ENCODE measurements at places on chromosomes 1 and 21.
A peak's percentile ranks its signal among the peaks of the same experiment; 100 is the strongest.

GRCh38 chr1:35931446-35932157, 697 bp downstream of the AGO3 start:
- no peak for DNase-seq

DNA sequence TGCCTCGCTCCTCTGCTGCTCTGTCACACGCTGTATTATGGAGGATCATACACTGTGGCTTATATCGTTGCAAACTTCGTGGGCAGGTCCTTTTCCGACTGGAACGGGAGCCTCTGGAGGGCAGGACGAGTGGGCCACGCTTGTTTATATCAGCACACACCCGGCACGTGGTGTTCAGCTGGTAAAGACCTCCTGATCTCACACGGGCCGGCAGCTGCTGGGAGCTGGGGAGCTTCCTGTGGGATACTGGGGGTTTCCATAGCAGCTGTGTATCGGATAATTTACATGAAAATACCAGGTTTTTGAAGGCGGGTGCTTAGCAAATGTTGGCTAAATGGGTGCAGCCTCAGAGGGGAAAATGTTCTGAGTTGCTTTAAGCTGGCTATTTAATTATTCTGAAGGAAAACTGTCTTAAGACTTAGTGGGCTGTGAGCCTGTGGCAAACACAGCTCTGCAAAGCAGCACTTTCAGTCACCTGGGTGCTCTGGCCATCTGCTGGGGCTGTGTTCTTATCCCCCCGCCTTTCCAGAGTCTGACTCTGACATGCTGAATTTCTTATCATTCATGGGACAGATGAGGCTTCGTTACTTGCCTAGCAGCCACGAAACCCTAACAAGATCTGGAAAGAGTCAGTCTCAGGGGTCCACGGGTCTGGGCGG, 103.6 kb upstream of the GCLM start:
- no peak for DNase-seq

- no peak for DNase-seq
These were observed 91.8 kb downstream of the SIK1 start for GRCh38 chr21:43335119-43335518.

- DNase-seq: no peak
These were observed 97.6 kb downstream of the APP start for GRCh38 chr21:26072666-26073615.

DNA sequence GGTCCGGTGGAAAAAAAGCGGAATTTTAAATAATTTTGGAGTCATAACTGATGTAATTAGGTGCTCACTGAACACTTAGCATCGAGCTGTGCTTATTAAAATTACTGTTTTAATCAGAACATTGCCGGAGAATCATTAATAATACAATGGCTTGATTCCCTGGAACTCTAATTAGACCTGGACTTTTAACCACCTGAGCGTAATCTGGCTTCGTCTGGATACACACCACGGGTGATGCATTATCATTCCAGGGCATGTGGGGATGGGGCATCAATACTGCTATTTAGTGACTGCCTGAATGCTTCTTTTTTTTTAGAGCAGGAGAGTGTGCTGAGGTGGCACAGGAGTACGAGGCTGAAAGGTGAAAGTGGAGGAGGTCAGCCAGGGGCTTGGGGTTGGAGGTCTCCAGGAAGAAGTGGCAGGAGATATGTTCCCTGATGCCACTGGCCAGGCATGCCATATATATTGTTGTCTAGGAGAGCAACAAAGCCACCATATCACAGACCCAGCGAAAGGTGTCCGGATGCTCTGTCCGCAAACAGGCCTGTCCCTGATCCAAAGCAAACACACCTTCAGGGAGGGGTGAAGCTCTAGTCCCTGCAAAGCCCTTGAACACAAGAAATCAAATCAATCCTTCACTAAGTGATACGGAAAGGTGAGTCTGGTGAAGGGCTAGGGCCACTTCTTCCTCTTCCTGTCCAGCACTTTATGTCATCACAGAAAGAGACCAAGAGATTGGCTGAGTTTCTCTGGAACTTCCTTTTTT, 125.2 kb downstream of the PLXNA2 start:
- no peak for DNase-seq

DNA sequence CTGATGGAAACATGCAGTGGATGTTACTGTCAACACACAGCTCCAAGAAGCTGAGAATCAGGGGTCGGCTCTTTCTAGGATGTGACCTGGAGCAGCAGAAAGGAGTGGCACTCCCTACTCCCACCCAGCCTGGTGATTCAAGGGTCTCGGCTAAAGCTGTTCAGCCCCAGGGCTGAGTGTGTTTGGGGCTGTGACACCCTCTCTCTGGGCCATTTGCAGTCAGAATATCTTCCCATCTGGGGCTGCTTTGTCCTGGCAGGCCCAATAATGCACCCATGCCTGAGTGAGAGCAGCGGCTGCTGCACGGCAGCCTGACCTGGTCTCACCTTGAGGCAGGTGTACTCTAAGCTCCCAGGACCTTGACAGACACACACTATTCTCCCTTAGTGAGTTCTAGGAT, 52.5 kb upstream of the AJAP1 start:
- DNase-seq: no peak

DNA sequence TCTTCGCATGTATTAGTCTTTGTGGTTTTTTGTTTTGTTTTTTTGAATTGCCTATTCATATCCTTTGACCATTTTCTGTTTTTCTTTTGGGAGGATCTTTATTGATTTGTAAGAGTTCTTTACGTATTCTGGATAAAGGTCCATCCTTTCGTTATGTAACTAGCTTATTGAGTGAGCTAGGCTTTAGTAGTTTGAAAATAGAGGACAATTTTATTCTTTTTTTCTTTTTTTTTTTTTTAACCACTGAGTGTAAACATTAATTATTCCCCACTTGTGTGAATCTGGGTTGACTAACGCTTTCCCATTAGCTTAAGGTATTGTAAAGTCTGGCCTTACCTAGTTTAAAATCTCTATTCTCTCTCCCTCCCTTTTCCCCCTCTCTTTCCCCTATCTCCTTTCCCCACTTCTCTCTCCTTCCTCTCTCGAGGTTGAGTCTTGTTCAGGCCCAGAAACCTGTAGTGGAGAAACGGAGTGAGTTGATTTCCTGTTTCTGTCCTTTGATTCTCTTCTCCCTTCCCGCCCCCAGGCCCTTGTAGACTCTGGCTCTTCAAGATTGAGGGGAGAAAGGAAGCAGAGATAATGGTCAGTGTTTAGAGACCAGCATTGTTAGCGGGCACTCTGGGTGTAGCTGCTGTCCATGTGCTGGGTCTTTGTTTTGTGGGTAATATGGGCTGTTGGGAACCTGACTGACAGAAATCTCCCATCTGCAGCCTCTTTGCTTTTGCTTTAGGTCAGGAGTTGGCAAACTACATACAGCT, 1.5 kb downstream of the MORC3 start:
- peak; percentile 33 for DNase-seq

DNA sequence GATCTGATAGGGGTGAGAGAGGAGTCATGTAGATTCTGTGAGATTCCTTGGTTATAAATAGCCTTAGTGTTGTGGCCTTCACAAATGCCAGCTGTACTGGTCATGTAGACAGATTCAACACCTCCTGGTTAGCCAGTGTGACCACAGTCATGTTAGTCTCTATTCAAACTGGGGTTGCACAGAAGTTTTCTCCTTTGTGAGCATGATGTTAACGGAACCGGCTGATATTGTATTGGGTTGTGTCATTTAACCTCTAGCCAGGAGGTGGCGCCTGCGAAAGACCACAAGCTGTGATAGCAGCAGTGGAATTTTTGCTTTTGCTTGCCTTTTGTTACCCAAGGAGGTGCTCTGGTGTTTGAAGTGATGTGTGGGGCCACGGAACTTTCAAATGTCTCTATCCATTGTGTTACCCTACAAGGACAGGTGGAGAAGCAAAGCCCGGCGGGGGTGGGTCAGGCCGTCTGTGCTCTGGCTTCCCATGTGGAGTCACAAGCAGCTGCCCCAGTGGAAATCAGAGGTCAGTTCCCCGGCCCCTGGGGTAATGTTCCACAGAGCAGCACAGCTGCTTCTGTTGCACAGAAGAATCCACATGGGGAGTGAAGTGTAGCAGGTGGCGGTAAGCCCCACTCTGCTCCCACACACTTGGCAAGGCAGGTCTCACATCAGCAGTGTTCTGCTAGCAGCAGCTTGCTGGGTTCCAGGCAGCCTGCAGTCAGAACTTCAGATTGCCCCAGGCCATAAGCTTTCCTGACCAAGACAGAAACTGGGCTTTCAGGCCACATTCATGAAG, 112.6 kb downstream of the ADAMTS1 start:
- peak; percentile 18 for DNase-seq

DNA sequence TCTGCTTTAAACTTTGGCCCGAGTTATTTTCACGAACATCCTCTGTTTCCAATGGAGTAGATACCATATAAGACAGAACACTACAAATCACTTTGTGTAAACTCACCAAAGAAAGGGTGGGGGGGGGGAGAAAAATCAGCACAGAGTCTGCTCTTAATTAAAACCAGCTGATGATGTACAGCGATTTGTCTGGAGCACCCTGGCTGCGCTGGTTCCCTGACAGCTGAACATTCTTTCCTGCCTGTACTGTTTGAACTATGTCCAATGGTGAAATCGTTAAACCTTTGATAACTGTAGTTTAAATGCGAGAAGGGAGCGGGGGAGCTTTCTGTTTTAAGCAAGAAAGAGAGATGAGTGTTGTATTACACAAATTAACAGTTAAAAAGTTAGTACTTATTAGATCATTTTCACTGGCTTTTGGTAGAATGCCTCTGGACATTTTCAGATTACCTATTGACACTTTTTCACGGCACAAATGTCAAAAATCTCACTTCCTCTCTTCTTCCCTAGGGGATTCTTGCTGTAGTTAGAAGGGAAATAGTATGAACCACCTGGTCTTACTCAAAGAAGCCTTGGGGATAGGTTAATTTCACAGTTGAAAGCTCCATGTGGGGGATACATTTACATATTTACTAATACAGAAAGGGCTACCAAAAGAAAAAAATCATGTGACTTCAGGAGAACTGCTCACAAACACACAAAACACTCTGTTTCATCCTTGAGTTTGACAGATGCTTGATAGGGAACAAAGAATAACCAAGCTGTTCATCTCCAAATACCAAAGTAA, 140.2 kb upstream of the RUNX1 start:
- no peak for DNase-seq

DNA sequence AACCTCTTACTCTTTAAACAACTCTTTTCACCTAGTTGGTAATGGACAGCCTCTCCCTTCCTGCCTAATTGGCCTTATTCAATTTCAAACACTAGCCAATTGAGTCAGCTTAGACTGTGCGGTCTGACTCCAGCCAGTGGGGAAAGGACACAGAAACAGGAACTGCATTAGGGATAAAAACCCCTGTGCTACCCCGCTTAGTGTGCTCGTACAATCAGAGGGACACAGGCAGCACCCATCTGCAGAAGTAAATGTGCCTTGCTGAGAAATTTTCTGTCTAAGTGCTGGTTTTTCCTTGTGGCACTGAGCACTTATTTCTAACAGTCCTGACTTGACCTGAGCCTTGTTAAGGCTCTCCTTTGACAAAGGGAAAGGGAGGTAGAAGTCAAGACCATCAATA, 6.0 kb upstream of the CD2 start:
- no peak for DNase-seq

GRCh38 chr1:113995382-113995781, 16.1 kb downstream of the OLFML3 start:
- no peak for DNase-seq

- no peak for DNase-seq
These were observed 142.5 kb upstream of the VANGL1 start for GRCh38 chr1:115499253-115499652.

- DNase-seq: no peak
These were observed 183.1 kb downstream of the RHOU start for GRCh38 chr1:228918335-228918734.

GRCh38 chr1:4416189-4416588, 238.2 kb upstream of the AJAP1 start:
- no peak for DNase-seq

- no peak for DNase-seq
These were observed 18.1 kb downstream of the PDC start for GRCh38 chr1:186442651-186443375.

DNA sequence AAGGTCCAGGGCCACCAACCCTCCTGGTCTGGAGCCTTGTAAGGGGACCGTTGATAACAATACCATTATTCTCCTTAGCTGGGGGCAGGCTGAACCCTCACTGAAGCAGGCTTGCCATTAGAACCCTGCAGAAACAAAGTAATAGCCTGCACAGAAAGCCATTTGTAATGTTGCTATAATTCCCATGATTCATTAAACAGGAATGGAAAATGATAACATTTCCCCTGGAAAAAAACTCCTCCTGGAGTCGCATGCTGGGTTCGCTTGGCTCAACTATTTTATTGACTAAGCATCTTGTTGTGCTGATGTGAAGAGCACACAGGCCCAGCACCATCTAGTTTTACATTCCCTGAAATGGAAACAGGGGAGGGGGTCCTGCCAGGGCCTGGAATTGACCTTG, 155.6 kb upstream of the CSF3R start:
- no peak for DNase-seq

GRCh38 chr1:36766481-36766880, 267.8 kb downstream of the GRIK3 start:
- DNase-seq: no peak

GRCh38 chr1:84133479-84133878, 10.6 kb upstream of the PRKACB start:
- no peak for DNase-seq

GRCh38 chr1:26717017-26717491, 21.2 kb downstream of the ARID1A start:
- no peak for DNase-seq

DNA sequence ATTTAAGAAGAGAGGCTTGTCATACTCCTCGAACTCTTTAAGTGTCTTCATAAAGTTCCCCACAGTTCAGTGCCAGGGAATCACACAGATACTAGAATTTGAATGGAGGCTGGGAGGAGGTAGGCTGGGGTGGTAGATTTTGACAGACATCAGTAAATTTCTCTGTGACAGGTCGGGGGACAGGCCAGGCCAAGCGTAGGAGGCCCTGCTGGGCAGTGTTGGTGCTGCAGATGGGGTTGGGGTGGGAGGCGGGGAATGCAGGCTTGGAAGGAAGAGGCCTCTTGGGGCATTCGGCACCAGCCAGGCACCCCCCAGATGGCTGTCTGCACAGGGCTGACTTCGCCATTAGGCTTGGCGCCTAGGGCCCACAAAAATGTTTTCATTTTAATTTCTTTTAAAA, 84.0 kb downstream of the MAN1C1 start:
- no peak for DNase-seq

GRCh38 chr1:183689762-183690204, 36.7 kb upstream of the APOBEC4 start:
- peak; percentile 39 for DNase-seq

- no peak for DNase-seq
These were observed 13.5 kb downstream of the NTRK1 start for GRCh38 chr1:156874142-156874541.

GRCh38 chr1:53860967-53861411, 22.9 kb upstream of the NDC1 start:
- peak; percentile 50 for DNase-seq

GRCh38 chr1:198778049-198778448, 139.2 kb downstream of the PTPRC start:
- DNase-seq: no peak

- DNase-seq: no peak
These were observed 8.6 kb downstream of the CCSAP start for GRCh38 chr1:229334269-229334668.

Measured in activated T-cell treated with anti-CD3 and anti-CD28 coated beads, Interleukin-2, amount 50 U/mL, for 72 hours (primary cell).